ENCODE measurements at places on chromosomes 13 and 19. TPM values are rescaled to one million over a fixed set of nuclear protein-coding genes. Genes with fewer than 3 reads are reported as not detected.

RAD23A gene
- total RNA-seq = 26.1 TPM

MAST1 gene
- total RNA-seq = 67.4 TPM

BCAM gene
- 7.9 TPM for total RNA-seq

GZMM gene
- not detected for total RNA-seq

NLRP5 gene
- total RNA-seq = not detected

NFIX gene
- total RNA-seq = 185 TPM

RAB20 gene
- total RNA-seq = 1.7 TPM

ATP4A gene
- total RNA-seq = 0.25 TPM

ZNF90 gene
- total RNA-seq = 3.0 TPM

AKAP8L gene
- total RNA-seq = 52.9 TPM

ATXN8OS gene
- total RNA-seq = 1.2 TPM

MBD3L3 gene
- not detected for total RNA-seq

KLK14 gene
- total RNA-seq = not detected

RGL3 gene
- 0.25 TPM for total RNA-seq

OR7D2 gene
- under 0.01 TPM for total RNA-seq

ZNF415 gene
- 31.7 TPM for total RNA-seq

IGFL4 gene
- total RNA-seq = 2.5 TPM

MISP gene
- under 0.01 TPM for total RNA-seq

PTPRS gene
- total RNA-seq = 183 TPM

B3GNT3 gene
- total RNA-seq = not detected

HSH2D gene
- under 0.01 TPM for total RNA-seq

KLK15 gene
- not detected for total RNA-seq

CCDC169 gene
- total RNA-seq = 3.4 TPM

HCN2 gene
- total RNA-seq = 9.1 TPM

GJB6 gene
- 7.1 TPM for total RNA-seq

NKPD1 gene
- total RNA-seq = 0.49 TPM

COL5A3 gene
- 1.7 TPM for total RNA-seq

ATP13A1 gene
- 24.6 TPM for total RNA-seq

KIR2DL4 gene
- not detected for total RNA-seq

TMEM255B gene
- total RNA-seq = under 0.01 TPM

KCTD4 gene
- total RNA-seq = 1.7 TPM

ZSCAN22 gene
- 2.2 TPM for total RNA-seq

ENOX1 gene
- total RNA-seq = 29.7 TPM

ZGLP1 gene
- 2.7 TPM for total RNA-seq

ZNF439 gene
- 27.8 TPM for total RNA-seq

CALR3 gene
- total RNA-seq = not detected

STARD13 gene
- 7.1 TPM for total RNA-seq

PLEKHJ1 gene
- 42.0 TPM for total RNA-seq

RFXAP gene
- total RNA-seq = 7.6 TPM

ANGPTL8 gene
- not detected for total RNA-seq

FCHO1 gene
- 20.7 TPM for total RNA-seq

CILP2 gene
- 0.98 TPM for total RNA-seq

COX7A1 gene
- total RNA-seq = 1.5 TPM

CEACAM21 gene
- 0.74 TPM for total RNA-seq

ZNF865 gene
- total RNA-seq = 2.7 TPM

TINCR gene
- total RNA-seq = 0.49 TPM

HIPK4 gene
- total RNA-seq = under 0.01 TPM

TEX101 gene
- not detected for total RNA-seq
